Anterior cingulate cortex (tissue), 58 donors: ENCODE measurements at places on chromosomes 3 and 15.

DNA sequence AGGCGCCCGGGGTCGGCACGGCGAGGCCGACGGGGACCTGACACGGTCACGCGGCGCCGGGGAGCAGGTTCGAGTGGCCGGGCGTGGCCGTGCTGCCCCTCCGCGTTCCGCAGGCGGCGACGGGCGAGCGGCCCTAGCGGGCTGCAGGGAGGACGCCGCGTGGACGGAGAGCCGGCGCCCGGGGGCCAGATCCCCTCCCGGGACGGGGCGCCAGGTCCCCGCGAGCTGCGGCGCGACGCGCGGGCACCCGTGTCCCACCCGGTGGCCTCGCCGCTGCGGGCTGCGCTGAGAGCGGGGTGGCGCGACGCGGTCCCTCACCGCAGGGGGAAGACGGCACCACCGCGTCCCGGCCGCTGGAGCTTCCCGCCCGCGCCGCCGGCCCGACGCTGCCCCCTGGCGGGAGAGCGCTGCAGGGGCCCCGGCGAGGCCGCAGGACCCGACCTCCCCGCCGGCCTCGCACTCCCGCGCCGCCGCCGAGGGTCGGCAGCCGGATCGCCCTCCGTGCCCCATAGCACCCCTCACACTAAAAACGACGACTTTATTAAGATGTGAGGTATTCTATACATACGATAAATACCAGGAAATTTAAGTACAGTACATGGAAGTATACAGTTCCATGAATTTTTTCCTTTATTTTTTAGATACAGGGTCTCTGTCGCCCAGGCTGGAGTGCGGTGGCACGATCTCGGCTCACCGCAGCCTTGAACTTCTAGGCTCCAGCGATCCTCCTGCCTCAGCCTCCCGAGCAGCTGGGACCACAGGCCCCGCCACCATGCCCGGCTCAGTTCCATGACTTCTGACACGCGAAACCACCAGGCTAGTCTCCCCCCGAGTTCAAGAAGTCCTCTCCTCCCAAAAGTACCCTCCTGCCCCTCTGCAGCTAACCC is 1.3 kb upstream of the PIGZ start:
- no peak for DNase-seq

DNA sequence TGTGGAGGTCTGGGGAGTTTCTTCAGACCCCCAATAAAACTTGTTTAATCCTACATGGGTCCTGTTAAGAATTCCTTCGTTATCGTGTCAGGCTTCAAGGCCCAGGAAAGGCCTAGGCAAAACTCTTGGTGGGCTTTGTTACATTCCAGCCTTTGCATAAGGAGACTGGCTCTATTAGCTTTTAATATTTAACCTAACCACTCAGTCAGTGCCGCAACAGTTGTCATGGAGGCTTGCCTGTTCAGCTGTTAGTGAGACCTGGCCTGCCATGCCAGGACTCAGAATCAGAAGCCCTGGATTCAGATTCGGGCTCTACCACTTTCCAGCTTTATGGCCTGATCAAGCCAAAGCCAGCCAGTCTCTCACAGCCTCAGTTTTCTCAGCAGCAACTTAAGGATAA is 19.6 kb downstream of the EIF1B start:
- no peak for DNase-seq

GRCh38 chr15:32869776-32870175 is 152.0 kb downstream of the GREM1 start:
- DNase-seq = no peak

DNA sequence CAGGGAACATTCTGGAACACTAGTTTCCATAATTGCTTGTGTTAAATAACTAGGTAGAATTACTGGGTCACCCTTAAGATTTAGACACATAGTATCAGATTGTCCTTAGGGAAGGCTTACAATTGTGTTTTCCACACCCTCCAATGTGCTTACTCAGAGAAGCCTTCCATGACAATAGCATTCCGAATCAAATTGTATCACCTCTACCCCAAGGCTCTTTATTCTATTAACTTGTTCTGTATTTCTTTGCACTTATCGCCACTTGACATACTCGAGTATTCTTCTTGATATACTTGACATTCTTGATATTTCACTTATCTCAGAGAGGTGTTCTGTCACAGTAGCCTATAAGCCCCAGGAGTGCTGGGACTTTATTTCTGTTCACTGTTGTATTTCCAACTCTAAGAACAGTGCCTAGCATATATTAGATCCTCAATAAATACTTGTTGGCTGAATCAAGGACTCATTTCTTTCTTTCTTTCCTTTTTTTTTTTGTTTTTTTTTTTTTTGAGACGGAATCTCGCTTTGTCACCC is 238.9 kb upstream of the PDZRN3 start:
- DNase-seq = no peak

DNA sequence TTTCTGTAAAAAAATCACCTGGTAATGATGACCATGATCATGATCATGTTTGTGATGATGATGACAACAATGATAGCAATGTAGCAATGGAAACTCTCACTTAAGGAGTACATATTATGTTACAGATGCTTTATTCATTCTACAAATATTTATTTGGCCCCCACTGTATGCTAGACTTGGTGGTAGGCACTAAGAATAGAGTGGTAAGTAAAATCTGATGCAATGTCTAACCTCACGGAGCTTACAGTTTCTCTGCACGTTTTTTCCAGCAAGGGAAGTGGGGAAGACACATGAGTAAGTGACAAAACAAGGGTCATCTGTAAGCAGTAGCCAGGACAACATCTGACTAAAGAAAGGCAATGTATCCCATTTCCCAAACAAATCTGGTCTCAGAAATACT is 199.4 kb upstream of the MRPL3 start:
- DNase-seq = no peak

DNA sequence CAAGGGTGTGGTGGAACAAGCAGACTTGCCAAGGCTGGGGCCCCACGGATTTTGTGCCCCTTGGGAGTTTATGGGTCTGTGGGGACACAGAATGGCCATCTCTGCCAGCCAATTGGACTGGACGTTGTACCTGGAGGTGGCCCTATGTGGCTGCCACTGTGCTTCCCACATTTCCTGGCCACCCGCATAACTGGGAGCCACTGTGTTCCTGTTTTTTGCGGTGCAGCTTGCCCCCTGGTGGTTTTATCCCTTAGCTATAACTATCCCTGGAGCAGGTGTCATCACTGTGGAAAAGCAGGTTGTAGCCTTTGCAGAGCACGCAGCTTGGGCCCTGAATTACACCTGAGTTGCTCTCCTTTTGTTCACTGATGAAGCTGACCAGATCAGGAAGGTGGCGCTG is 306.3 kb downstream of the ZPLD1 start:
- DNase-seq = no peak

DNA sequence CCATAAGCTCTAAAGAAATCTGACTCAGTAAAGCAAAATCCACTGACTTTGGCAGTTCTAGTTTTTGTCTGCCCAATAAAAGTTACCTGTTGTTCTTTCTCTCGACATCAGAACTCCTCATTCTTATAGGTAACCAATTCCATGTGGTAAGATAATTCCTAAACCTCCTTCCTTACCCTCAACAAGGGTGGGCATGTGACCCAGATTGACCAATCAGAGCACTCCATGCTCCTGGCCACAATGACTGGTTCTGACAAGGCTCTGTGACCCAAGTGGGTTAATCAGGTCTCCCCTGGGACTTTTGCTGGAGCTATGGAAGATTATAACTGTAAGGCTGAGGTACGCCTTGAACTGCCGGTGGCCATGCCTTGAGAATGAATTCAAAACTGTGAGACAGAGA is 31.7 kb downstream of the LINS1 start:
- DNase-seq = no peak

DNA sequence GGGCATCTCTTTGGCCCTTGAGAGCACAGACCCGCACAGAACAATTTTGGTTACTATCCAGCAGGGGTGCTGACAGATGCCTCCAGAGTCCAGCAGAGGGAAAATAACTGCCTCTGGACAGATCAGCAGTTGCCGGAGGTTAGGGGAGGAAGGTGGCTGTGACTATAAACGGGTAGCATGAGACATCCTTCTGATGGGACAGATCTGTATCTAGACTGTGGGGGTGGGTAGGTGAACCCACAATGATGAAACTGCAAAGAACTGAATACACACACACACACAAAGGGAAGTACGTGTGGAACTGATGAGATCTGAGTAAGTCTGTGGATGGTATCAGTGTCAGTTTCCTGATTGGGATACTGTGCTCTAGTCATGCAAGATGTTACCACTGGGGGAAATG is 21.2 kb downstream of the ADAMTS7 start:
- DNase-seq = no peak

DNA sequence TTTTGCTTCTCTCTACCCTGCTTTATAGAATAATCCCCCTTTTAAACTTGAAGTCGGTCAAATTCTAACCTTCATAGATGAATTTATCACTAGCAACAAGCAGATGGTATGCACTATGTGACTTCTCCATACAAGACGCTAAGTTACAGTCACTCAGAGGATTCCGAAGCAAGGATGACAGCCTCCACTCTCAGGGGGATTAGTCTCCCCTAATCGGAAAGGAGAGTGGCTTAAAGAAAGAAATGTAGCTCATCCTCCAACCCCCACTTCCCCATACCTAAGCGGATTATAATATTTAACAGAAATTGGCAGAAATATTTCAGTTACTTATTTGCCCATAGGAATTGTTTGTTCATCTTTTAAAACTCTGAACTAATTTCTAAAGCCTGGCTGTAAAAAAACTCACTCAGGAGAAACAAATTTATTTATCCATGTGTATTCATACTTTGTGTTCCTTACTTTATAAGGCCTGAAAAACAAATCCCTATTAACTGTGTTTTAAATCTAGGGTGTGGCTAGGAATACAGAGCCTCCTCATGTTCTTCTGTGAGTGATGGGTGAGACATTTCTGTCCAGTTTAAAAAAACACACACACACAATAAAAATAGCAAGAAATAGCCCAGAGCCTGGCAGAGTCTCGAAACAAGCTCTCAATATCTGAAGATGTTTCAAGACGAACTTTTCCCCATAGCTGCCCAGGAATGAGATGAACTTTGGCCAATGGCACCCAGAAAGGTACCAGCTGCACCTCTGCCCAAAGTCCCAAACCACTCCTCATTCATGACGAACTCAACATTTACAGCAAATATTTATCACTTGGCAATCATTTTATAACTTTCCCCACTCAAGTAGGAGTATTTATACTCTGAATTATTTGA is 18.7 kb downstream of the SIAH2 start:
- DNase-seq = no peak

GRCh38 chr15:92665100-92665555 is 9.6 kb upstream of the FAM174B start:
- DNase-seq = no peak

- no peak for DNase-seq
These were observed 30.0 kb downstream of the MB21D2 start for GRCh38 chr3:192887701-192888100.

- no peak for DNase-seq
These were observed 221.9 kb upstream of the PROK2 start for GRCh38 chr3:72006631-72007556.

DNA sequence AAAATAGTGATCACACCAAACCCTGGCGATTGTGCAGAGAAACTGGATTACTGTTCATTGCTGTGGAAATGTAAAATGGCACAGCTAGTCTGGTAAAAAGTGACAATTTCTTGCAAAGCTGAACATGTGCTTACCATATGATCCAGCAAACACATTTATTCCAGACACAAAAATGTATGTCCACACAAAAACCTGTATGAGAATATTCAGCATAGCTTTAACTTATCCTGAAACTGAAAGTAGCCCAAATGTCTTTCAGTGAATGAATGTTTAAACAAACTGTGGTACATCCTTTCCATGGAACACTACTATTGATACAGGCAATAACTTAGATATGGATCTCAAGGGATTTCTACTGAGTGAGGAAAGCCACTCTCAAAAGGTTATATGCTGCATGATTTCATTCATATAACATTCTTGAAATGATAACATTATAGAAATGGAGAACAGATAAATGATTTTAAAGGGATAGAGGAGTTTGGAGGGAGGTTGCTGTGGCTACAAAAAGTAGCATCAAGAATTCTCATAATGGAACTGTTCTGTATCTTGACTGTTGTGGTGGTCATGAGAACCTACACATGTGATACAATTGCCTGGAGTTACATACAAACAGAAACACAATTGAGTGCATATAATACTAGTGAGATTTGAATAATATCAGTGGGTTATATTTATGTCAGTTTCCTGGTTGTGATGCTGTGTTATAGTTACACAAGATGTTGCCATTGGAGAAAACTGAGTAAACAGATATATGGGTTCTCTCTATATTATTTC is 70.7 kb upstream of the DPH6 start:
- no peak for DNase-seq
